ENCODE measurements at places on chromosomes 2 and 18.

DNA sequence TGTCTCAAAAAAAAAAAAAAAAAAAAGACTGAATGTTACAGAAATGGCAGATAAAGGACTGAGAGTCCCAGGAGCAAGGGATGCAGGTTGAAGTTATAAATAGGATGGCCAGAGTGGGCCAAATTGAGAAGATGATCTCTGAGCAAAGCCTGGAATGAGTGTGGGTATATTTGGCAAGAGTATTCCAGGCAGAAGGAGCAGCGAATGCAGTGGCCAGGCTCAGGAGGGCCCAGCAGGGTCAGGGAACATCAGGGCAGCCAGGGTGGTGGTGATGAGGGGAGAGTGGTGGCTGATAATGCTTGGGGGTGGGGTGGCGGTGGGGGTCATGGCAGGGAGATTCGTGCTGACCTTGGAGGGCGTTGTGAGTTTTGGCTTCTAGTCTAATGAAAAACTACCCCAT, 141.3 kb upstream of the AGAP1 start:
- DNase-seq, result no peak

DNA sequence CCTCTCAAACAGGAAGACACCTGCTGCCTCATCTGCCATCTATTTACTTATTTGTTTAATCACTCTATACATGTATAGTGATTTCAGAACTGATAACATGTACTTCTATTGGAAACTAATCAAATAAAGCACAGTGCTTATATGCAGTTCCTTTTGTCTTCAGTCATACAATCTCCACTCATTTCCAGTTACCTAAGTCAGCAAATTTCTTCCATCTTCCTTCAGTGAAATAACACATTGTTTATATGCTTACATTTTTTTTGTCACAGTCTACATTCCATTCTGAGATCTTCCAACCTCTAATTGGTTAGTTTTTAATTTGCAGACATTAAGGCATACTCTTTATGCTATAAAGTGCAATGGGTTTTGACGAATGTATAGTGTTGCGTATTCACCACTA, 300.6 kb downstream of the NAPG start:
- DNase-seq, result no peak

DNA sequence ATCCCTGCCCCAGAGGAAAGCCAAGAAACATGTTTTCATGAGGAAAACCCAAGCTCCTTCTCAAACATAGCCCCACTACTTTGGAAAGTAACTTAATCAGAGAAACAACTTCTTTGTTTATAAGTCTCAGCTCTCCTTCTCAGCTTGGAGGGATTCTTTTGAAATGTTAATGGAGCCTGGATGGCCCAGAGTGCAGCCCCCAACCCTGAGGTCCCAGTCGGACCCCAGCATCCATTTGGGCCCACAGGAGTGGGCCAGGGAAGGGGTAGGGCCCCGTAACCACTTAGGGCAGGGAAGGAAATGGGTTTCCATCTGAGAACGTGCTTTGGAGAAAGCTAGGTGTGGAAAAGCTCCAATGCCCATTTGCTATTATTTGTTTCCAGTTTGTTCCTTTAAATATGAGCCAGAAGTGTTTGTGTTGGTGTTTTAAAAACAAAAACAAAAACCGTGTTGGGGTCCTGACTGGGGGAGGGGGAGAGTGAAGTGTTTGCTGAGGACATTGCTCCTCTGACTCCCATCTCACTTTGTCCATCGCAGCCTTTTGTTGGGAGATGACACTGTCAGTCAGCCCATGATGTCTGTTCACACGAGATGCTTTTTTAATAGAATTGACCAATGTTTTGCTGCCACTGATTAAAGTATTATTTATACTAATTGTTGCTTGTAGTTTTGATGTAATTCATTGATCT, 1.6 kb upstream of the HOXD3 start:
- DNase-seq, result no peak

DNA sequence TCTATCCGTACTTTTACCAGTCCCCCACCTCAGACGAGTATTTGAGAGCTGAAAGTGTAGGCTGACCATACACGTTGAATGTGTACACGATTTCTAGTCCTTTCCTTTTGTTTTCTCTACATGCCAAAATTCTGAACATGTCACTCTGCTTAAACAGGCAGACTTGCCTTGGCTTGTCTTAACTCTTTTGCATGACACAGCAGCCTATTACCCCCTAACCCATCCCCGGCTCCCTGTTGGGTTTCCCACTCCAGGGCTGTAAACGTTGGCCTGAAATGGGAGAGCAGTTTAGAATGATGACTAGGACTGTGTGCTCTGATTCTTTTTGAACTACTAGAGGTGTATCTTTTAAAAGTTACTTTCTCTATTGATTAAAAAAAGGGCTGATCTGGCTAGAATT, 19.1 kb downstream of the MTCL1 start:
- no peak for DNase-seq

- no peak for DNase-seq
These were observed 40.6 kb downstream of the METAP1D start for GRCh38 chr2:172040311-172040710.

GRCh38 chr18:59952283-59953007, 52.6 kb downstream of the PMAIP1 start:
- no peak for DNase-seq

DNA sequence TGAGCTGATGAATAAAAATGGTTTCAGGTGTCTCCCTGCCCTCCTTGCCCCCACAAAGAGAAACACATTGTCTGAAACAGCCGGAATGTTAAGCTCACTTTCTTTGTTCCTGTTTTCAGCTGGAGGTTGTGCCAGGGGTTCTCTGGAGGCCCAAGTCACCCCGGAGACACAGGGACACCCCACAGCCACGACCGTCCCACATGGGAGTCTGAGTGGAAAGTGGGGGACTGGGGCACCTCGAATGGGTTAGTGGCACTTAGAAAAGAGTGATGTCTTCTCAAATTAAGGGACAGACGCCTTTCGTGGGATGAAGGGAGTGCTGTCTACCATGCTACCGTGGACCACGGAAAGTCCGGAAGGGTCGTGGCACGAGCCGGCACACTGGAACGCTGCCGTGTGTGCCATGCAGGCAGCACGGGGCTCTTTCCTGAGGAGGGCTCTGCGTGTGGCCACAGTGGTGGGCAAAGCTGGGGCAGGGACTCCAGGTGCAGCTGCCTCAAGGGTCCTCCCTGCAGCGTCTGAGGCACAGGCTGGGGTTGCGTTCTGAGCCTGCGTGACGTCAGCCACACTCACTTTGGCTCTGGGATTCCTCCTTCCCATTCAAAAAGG, 39.4 kb upstream of the CTDP1 start:
- no peak for DNase-seq

GRCh38 chr2:148730085-148730484, 85.5 kb downstream of the EPC2 start:
- DNase-seq, result no peak

DNA sequence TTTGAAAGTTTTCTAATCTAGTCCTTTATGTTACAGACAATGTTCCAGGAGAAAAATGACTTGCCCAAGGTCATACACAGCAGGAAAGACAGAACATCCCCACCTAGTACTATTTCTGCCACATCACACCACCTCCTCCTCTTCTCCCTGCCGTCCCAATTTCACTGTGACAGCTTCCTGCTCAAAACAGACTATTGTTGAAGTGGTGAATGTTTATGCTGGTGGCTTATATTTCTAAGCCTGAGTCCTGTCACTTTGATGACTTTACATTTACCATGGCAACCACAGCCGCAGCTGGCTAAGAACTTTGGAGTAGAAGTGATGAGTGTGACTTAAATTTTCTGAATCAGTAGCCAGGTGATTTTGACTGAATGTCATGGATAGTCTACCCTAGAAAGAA, 10.0 kb downstream of the GALNT5 start:
- no peak for DNase-seq

DNA sequence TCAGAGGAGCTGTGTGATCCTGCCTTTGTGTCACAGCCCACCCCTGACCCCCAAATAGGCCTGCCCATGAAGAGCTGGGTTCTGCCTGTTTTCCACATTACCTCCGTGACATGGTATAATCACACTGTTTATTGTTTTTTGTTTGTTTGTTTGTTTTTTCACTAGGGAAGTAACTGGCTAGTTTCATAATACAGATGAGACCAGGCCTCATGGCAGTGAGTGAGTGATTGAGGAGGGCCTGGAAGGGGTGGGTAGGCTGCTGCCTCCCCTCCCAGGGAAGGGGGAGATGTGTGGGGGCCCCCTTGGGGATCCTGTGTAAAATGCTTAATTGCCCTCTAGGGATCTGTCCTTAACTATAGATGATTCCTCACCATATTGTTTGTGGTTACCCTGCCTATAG, 190.5 kb downstream of the LDLRAD4 start:
- DNase-seq, result no peak

DNA sequence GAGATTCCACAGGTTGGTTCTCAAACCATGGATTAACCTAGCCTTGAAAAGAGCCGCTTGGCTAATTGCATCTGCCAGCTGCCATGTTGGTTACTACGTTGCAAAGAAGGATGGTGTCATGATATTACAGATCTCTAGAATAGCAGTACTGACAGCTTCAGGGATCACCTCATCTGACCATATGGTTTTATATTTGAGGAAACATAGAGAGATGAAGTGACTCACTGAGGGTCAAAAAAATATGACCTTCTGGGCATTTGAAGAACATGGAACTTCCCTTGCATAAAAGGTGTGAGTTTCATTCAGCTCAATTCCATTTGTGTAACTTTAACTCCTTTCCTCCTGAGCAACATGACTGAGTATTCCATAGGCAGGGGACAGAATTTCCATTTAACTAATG, 242.3 kb downstream of the SETBP1 start:
- no peak for DNase-seq

DNA sequence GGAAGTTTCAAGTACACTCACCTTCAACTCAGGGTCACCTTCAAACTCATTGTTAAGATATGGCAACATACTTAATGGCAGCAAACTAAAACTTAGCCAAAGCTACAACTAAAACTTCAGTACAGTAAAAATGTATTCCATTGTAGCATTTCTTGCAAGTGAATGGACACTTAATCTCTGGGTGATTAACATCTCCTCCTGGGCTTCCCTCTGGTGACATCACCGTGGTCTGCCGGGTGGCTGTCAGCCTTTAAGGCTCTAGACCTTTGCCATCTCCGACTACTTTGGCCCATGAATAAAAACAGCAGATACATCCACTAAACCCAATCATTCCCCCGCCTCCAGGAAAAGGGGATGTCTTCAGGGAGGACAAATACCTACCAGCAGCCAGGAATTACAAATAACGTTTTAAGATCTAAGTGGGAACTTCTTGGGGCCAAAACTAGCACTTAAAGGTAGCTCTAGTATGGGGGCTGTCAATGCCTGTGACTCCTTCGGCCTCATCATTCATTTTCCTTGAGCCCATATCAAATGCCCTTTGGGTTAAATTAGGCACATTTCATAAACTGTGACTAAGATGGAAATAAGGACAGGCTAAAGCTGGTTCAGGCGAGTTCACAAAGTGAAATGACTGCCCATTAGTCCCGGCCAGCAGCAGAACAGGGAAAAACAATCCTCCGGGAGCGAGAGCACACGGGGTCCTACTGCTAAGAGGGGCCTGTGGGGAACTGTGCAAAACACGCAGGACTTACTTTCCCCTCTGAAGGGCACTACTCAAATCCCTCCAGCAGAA, 1.1 kb downstream of the TFCP2L1 start:
- no peak for DNase-seq

Measured in T-helper 9 cell (primary cell).